Activated CD4-positive, alpha-beta T cell treated with anti-CD3 and anti-CD28 coated beads for 36 hours (primary cell): ENCODE measurements at places on chromosomes 4 and X. TPM values are rescaled to one million over a fixed set of nuclear protein-coding genes. Genes with fewer than 3 reads are reported as not detected.

- peaks cover 6% of the 10 kb centered on the region for H3K36me3 ChIP-seq
- DNase-seq, result peak; percentile 62
- no peak overlapping the region for H3K27ac ChIP-seq
- H3K4me1 ChIP-seq, result peaks cover 42% of the 10 kb centered on the region
- peaks cover 3% of the 10 kb centered on the region for H3K27me3 ChIP-seq
Measured at GRCh38 chr4:6907658-6908191, 1.9 kb upstream of the TBC1D14 start.

GRCh38 chr4:113564493-113564892 is 197.0 kb downstream of the CAMK2D start:
- peaks cover 28% of the 10 kb centered on the region for H3K36me3 ChIP-seq
- H3K27me3 ChIP-seq, result no peaks in the 10 kb centered on the region
- no peak for DNase-seq
- no peak overlapping the region for H3K4me3 ChIP-seq
- H3K27ac ChIP-seq, result peak overlapping the region; percentile 17

- no peaks in the 10 kb centered on the region for H3K27me3 ChIP-seq
- no peaks in the 10 kb centered on the region for H3K36me3 ChIP-seq
- H3K4me3 ChIP-seq, result no peak overlapping the region
- no peaks in the 10 kb centered on the region for H3K4me1 ChIP-seq
- no peak for DNase-seq
- H3K27ac ChIP-seq, result no peak overlapping the region
Measured at GRCh38 chrX:13463608-13464007, 105.8 kb upstream of the EGFL6 start.

The MTMR8 gene
- total RNA-seq, result 3.4 TPM
